ENCODE measurements at places on chromosomes 6 and 20. TPM values are rescaled to one million over a fixed set of nuclear protein-coding genes. Genes with fewer than 3 reads are reported as not detected.

GRCh38 chr20:20010639-20011500 is 6.3 kb upstream of the NAA20 start:
- DNase-seq, result peak; percentile 86

GRCh38 chr6:3857468-3858456 is 8.6 kb downstream of the FAM50B start:
- DNase-seq, result no peak

DNA sequence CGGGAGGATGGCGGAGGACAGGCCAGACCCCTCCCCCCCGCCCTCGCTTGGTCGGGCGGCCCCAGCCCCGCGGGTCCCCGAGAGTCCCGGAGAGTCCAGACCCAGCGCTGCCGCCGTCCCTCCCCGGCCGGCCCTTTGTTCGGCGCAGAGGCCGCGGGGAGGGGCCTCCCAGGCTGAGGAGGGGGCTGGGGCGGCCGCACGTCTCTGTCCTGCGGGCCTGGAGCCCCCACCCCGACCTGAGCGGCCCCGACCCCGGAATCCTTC is 806 bp downstream of the KCNQ2 start:
- no peak for DNase-seq

GRCh38 chr6:140542863-140543262 is 1168.4 kb upstream of the CITED2 start:
- DNase-seq, result peak; percentile 25

DNA sequence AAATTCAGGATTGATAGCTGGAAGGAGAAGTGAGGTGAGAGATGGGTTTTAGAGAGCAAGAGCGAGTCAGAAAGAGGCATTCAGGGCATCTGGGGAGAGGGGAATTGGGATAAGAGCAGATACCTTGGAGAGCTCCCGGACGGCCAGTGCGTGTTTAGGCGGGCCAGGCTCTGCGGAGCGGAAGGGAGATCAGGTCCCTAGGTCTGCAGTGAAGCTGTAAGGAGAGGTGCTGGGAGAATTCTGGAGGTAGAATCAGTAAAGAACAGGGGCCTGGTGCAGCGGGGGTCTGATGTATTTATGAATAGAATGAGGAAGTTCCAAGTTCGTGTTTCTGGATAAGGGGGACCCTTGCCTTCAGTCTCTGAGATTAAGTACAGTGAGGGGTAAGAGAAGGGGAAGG is 47.4 kb upstream of the FAM83D start:
- DNase-seq, result no peak

GRCh38 chr6:97361286-97361685 is 78.3 kb upstream of the MMS22L start:
- no peak for DNase-seq

GRCh38 chr6:130872250-130873095 is 45.3 kb downstream of the SMLR1 start:
- DNase-seq, result peak; percentile 61

DNA sequence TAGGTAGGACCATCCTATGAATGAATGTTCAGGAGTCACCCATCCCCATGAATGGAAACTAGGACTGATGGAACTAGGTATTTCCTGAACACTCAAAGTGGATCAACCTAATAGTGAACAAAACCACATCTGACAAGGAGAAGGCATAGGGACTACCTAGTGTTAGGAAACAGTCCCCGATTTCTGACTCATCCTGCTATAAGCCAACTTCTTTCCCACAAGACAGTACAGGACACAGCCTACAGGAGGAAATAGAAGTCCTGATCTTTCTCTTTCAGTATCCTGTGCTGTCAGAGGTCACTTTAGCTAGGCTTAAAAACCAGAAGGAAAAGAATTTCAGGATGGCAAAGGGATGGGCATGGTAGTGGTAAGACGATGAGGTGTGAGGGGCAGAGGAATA is 19.5 kb upstream of the GMDS start:
- DNase-seq, result no peak

DNA sequence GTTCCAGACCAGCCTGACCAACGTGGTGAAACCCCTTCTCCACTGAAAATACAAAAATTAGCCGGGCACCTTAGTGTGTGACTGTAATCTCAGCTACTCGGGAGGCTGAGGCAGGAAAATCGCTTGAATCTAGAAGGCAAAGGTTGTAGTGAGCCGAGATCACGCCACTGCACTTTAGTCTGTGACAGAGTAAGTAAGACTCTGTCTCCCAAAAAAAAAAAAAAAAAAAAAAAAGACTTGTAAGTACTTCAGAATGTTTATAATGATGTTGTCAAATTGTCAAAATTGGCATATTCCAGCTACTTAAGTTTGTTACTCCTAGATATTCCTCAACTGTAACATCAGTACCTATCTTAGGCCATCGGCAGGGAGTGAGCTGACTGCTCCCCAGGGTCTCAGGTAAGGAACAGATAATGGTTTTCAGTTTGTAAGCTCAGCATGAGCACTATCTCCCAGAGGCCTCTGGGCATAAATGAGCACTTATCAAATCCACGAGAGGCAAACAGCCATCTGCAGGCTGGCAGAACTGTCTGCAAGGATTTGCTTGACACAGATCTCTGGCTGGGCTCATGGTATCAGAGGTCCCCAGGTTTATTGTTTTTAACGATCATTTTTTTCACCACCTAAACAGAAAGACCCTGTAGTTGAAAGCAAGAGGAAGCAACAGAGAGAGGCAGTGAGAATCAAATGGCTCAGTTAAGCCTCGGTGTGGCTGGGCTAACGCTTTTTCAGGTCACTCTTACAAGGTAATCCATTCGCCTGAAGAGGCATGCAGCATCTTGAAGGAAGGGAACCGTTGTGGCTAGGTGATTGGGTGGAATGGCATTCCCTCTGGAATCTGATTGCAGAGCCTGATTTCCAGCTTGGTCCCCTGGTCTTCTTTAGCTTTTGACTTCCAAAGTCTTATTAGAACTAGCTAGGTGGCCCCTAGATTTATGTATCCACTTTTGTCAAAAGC is 115.9 kb downstream of the LY86 start:
- DNase-seq, result no peak

DNA sequence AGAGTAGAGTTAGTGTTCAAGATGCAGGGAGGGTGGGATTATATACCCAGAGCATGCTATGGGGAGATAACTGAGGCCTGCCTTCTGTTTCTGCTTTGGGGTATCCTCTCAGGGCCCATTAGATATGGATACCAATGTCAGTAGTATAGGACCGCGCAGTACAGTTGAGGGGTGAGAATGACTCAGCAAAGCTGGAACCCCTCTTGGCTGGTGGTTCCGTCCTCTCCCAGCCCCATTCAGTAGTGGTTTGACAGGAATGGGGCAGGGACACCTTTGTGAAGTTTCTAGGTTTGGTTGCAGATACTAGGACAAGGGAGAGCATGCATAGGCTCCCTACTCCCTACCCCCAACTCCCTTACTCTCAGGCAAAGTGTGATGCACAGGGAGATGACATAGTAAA is 47.8 kb downstream of the EIF2S2 start:
- no peak for DNase-seq

GRCh38 chr20:25237610-25238318 is 10.1 kb upstream of the PYGB start:
- no peak for DNase-seq

GRCh38 chr6:170367241-170367640 is 60.7 kb downstream of the FAM120B start:
- no peak for DNase-seq

GRCh38 chr6:28135393-28135792 is 6.3 kb upstream of the ZKSCAN8 start:
- peak; percentile 18 for DNase-seq

- no peak for DNase-seq
Observed at GRCh38 chr6:145801021-145801420, 13.6 kb downstream of the FBXO30 start.

DNA sequence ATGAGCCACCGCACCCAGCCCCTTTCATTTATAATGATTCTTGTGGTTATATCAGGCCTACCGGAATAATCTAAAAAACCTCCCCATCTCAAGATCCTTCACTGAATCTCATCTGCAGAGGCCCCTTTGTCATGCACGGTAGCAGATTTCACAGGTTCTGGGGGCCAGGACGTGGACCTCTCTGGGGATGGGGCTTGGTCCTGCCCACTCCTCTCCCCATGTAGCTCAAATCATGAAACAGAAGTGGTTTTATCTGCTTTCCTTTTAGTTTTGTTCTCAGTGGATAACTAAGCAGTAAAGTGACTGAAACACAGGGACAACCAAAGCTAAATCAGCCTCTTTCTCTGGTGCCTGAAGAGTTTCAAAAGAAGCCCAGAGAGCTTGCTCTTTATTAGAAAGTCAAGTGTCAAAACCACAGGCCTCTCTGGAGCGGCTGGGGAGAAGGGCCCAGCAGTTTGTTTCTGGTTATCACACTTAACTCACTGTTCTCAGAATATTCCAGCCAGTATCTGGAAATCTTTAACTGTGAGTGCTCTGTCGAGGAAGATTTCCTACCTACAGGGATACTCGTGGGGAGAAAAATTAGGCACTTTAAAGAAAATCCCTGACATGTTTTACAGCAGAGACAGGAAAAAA is 60.6 kb upstream of the FAM184A start:
- DNase-seq, result no peak

DNA sequence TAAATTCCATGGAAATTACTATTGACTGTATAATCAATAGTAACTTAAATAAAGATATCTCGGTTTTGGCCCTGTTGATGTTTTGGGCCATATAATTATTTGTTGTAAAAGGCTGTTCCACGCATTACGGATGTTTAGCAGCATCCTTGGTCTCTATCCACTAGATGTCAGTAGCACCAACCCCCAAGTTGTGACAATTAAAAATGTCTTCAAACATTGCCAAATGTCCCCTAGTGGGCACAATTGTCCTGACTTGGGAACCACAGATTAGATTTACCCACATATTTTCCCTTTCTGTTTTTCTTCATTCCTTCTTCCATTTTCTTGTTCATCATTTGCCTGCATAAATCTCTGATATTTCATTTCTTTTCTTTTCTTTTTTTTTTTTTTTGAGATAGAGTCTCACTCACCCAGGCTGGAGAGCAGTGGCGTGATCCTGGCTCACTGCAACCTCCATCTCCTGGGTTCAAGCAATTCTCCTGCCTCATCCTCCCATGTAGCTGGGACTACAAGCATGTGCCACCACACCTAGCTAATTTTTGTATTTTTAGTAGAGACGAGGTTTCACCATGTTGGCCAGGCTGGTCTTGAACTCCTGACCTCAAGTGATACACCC is 13.6 kb upstream of the WFDC8 start:
- peak; percentile 7 for DNase-seq

DNA sequence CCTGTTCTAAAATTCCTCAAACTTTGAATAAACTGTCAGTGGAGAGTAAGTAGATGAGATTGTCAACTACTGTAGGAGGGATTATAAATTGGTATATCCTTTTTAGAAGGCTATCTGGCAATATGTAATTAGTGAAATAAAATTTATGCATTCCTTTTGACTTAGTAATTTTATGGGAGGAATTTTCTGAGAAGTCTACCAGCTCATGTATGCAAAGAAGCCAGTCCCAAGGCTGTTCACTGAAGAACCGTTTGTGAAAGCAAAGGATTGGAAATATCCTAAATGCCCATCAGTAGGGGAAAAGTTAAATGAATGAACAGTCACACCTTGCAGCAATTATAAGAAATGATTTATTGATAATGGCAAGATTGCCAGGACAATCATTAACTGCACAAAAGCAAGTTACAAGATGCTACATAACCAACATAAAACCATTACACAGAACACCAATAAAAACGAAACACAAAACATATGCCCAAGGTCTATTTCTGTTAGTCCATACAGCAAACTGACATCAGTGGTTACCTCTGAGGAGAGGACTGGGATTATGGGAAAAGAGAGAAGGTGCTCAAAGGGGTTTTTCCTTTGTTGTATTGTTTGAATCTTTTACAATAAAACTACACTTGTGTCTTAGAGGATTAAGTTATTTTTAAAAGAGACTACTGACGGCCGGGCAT is 4.6 kb upstream of the DSTN start:
- DNase-seq, result no peak

DNA sequence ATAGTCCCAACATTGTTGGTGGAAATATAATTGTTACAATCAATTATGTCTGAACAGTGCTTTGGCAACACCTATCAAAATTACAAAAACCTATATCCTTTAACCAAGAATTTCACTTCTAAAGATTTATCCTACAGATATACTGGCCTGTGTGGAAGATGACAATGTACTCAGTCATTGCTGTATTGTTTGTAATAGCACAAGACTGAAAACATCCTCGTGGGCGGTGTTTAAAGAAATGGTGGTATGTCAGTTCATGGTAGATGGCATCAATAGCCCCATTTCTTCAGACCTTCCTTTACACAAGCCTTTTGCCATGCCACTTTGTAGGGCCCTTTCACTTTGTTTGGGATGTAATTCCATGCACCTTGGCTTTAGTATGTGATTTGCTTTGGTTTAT is 9.8 kb upstream of the TPBG start:
- DNase-seq, result no peak

DNA sequence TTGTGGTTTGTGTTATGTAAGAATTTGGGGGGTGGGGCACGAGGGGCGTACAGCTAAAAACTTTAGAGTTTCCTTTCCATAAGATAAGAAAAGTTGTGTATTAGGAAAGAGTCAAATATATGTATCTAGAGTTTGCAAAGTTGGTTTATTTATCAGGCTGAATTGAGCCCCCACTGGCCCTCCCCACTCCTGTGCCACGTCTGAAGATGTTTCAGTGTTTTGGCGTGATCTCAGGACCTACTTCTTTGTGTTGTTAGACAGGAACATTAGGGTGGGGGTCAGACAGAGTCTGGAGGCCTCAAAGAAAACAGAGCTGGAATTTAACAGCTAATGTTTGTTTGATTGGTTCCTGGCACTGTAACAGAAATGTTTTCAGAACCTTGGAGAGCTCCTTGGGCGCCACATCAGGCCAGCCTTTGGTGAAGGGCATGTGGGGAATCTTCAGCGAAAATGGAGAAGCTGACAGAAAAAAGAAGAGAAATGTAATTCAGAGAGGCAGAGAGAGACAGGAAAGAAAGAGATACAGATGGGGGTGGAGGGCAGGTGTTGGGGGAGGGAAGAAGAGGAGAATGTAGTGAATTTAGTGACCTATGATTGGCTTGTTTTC is 674 bp downstream of the NRSN1 start:
- DNase-seq, result peak; percentile 36

GRCh38 chr6:52497652-52498408 is 77.7 kb downstream of the EFHC1 start:
- DNase-seq, result no peak

DNA sequence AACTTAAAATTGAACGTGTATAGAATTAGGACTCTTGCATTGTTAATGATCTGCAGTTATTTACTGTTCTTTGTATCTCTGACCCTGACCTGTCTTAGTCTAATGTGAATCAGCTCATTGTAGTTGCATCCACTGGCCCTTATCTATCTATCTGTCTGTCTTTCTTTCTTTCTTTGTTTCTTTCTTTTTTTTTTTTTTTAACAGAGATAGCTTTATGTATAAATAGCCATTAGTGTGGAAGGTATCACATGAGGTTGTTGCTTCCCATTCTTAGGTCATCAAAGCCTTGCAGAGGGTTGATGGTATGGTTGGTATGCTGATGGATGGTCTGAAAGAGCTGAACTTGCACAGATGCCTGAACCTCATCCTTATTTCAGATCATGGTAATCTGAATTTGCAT is 59.9 kb downstream of the ENPP1 start:
- DNase-seq, result no peak

Gene PTGIS
- 15.3 TPM for total RNA-seq

Gene PSORS1C2
- not detected for total RNA-seq

Gene CBFA2T2
- 7.8 TPM for total RNA-seq

Gene NDRG3
- total RNA-seq, result 34.6 TPM

Gene OARD1
- 14.8 TPM for total RNA-seq

Gene CRYBG1
- total RNA-seq, result not detected

Gene CABLES2
- 4.2 TPM for total RNA-seq
